ENCODE measurements at places on chromosomes 2 and 18. TPM values are rescaled to one million over a fixed set of nuclear protein-coding genes. Genes with fewer than 3 reads are reported as not detected.

GRCh38 chr2:64731746-64732145, 78.0 kb upstream of the SERTAD2 start:
- no peaks in the 10 kb centered on the region for H3K27me3 ChIP-seq
- peaks cover 24% of the 10 kb centered on the region for H3K36me3 ChIP-seq
- H3K4me1 ChIP-seq = peaks cover 63% of the 10 kb centered on the region
- peak overlapping the region; percentile 95 for H3K27ac ChIP-seq

DNA sequence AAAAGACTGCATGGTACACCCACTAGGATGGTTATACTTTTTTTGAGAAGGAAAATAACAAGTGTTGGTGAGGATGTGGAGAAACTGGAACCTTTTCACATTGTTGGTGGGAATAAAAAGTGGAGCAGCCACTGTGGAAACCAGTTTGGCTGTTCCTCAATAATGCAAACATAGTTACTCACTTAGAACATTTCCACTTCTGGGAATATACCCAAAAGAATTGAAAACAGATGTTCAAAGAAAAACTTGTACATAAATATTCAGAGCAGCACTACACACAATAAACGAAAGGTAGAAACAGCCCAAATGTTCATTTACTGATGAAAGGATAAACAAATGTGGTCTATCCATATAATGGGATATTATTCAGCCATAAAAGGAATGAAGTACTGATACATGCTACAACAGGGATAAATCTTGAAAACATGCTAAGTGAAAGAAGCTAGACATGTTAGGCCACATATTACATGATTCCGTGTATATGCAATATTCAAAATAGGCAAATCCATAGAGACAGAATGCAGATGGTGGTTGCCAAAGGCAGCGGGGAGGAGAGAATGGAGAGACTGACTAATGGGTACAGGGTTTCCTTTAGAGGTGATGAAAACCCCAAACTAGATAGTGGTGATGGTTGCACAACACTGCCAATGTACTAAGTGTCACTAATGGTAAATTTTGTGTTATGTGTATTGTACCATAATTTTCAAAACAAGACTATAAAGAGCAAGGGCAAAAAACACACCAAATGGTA, 20.9 kb upstream of the LMAN1 start:
- no peak for DNase-seq
- H3K27me3 ChIP-seq = peaks cover 9% of the 10 kb centered on the region
- H3K36me3 ChIP-seq = no peaks in the 10 kb centered on the region
- no peak overlapping the region for H3K4me3 ChIP-seq
- H3K27ac ChIP-seq = no peak overlapping the region
- H3K4me1 ChIP-seq = no peaks in the 10 kb centered on the region

MGAT5 gene
- 48.2 TPM for total RNA-seq

DNA sequence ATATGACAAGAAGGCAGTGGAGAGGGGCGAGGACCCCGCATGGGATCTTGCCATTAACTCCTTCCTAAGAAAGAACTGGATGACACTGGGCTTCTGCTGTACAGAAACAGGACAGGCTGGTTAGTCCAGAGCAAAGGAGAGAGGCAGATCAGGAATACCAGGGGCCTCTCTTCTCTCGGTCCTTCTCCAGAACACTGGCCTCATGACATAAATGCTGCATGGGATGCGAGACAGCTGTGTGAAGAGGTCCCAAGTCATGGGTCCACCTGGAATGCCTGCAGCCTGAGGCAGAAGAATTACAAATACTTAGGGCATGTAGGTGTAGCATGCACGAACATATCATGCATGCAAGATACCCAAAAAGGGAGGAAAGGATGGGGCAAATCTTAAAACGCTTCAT, 9.1 kb downstream of the MBOAT2 start:
- no peak overlapping the region for H3K4me3 ChIP-seq
- no peak overlapping the region for H3K27ac ChIP-seq
- H3K4me1 ChIP-seq = peaks cover under 1% of the 10 kb centered on the region

MYO3B gene
- total RNA-seq = 0.05 TPM

PID1 gene
- not detected for total RNA-seq

GRCh38 chr2:176130147-176130956, 847 bp downstream of the HOXD8 start:
- DNase-seq = no peak
- no peak overlapping the region for H3K27ac ChIP-seq
- no peaks in the 10 kb centered on the region for H3K36me3 ChIP-seq
- peaks cover 20% of the 10 kb centered on the region for H3K4me1 ChIP-seq
- peaks cover 83% of the 10 kb centered on the region for H3K27me3 ChIP-seq
- H3K4me3 ChIP-seq = no peak overlapping the region

- no peak overlapping the region for H3K4me3 ChIP-seq
- no peaks in the 10 kb centered on the region for H3K27me3 ChIP-seq
- DNase-seq = peak; percentile 24
- peaks cover 33% of the 10 kb centered on the region for H3K36me3 ChIP-seq
- no peak overlapping the region for H3K27ac ChIP-seq
Measured at GRCh38 chr2:113965644-113966043, 75.8 kb downstream of the ACTR3 start.

DNA sequence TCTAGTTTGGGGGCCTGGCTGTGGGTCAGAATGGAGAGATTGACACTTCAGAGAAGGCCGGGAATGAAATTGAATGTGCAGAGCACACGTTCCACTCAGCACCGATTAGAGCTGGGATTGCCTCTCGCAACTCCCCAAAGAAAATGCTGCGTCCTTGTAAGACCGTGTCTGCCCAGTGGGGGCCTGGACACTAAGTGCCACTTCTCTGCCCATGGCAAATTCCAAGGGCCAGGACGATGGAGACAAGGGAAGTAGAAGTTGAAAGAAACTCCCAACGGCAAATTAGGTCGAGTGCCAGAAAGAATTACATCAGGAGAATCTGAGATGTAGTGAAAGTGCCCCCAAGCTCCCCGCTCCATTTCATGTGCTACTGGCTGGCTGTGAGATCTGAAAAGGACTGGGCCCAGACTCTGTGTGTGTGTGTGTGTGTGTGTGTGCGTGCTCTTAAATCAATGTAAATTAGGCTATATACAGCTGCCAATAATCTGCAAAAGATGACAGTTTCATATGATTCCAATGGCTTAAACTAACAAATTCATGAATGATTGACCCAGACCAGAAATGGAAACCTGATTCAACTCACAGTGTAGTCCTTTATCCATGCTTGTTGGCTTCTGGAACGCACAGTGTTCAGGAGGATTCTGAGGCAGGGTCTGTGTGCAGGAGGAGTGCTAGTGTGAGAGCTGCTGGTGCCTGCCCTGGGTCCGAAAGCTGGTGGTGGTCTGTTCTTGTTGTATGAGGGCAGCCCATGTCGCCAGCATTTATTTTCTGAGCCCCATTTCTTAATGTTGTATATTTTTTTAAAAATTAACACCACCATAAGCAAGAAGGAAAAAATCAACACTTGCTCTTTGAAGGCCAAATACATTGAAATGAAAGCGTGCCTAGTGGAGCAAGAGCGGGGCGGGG, 234.3 kb downstream of the AGAP1 start:
- H3K4me3 ChIP-seq = no peak overlapping the region
- no peaks in the 10 kb centered on the region for H3K36me3 ChIP-seq
- no peak for DNase-seq
- H3K4me1 ChIP-seq = no peaks in the 10 kb centered on the region

Data from activated CD4-positive, alpha-beta T cell treated with anti-CD3 and anti-CD28 coated beads, Interleukin-2, amount 10 ng/mL, durations not matched to agents 7 days and 5 days (primary cell).